ENCODE measurements at places on chromosomes 6 and 20.
A peak's percentile ranks its signal among the peaks of the same experiment; 100 is the strongest.

- no peak for DNase-seq
Observed at GRCh38 chr6:133606852-133607251, 282.1 kb upstream of the TCF21 start.

DNA sequence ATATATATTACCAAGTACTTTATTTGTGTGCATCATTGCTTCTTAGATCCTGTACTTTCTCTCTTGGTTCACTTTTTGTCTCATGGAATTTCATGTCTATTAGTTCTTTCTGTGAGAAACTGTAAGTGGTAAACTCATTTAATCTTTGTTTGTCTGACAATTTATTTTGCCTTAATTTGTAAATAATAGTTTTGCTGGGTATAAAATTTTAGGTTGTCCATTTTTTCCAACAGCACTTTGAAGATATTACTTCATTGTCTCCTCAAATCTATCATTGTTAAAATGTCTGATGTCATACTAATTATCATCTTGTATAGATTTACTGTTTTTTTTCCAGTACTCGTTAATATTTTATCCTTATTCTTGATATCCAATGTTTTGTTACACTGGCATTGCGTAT, 205.2 kb upstream of the CDYL start:
- DNase-seq = no peak

DNA sequence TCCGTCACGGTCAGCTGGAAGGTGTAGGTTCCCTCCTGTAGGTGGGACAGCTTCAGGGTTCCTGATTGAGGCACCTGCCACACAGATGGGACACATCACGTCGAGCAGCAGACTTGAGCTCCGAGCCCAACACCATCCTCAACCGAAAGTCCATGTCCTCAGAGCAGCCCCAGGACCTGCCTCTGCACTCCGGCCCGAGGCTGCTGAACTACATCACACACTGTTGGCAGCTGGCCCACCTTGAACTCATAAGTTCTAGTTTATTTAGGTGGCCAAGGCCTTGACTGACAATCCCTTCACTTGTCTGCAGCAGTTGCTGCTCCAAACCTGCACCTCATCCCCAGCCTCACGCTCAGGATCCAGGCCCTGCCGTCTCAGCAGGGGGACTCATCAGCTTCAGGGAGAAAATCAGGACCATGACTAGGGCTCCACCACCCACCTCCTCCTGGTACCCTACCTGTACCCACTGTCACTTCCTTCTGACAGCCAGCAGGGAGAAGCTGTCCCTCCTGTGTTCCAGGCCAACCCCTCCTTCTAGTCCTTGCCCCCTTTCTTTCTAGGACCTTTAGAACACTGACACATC, 21.0 kb downstream of the LRP11 start:
- no peak for DNase-seq

- no peak for DNase-seq
Observed at GRCh38 chr6:146315381-146316174, 228.1 kb upstream of the RAB32 start.

DNA sequence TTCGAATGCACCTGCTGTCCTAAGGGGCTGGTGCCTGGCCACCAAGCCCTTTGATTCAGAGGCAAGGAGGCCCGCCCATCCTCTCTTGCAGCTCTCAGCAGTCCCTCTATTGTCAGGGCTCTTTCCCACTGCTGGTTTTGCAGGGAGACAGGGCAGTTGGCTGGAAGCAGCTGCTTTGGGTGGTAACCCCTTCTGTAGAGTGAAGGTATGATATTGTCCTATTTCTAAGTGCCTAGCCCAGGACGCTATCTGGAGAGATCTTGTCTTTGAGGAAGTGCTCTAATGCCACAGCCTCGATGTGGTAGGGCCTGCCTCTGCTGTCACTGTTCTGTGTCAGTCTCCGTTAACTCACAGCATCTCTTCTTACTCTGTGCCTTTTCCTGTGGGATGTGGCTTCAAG, 5.6 kb downstream of the PLCG1 start:
- no peak for DNase-seq

- DNase-seq = no peak
Observed at GRCh38 chr6:83696674-83697073, 12.2 kb downstream of the SNAP91 start.

DNA sequence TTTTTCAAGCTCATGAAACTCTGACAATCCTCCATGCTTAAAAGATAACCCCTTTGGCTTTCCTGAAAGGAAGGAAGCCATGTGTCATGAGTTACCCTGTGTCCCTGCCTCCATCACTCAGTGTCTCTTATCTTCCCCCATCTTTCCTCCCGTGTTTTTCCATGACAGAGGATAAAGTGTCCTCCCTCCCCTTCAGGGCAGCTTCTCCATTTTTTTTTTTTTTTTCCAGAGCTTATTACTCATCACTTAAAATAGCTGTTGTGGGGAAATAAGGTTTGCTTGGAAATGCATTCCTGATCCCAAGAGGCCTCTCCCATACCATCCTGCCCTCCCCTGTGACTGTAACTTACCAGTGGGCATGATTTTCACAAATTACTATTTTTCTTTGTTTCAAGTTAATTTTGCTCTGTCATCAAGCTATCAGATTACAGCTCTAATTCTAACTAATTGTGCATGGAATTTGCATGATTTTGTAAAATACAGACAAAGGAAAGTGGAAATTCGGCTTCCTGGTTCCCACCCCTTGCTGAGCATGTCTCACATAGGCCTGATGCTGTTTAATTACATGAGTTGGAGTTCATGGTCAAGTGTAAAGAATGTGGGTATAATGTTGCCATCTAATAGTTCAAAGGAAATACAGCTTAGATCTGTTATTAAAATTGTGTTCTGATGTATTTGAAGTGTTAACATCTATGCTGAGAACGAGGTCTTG, 614.5 kb upstream of the FLRT3 start:
- peak; percentile 26 for DNase-seq

GRCh38 chr6:10412461-10413261, 2.2 kb downstream of the TFAP2A start:
- no peak for DNase-seq

DNA sequence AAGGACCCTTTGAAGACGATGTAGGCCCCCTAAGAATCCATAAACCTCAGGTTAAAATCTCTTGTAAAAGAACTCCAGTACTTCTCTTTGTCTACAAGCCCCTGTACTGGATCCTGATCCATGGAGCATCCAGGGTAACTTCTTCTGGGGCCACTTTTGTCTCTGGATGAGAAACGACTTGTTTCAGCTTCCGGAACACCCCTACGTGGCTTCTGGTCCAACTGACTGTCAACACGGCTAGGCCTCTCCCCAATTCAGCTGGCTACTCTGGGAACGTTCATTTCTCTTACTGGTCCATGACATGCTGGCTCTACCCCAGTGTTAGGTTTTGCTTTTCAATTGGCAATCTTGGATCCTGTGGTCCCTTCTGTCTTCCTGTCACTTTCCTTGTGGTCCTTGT, 198.0 kb downstream of the BACH2 start:
- DNase-seq = no peak

- DNase-seq = no peak
Observed at GRCh38 chr6:157267109-157267611, 56.2 kb downstream of the TMEM242 start.

All from astrocyte of the spinal cord (primary cell).